ENCODE measurements at places on chromosomes 16 and 17. TPM values are rescaled to one million over a fixed set of nuclear protein-coding genes. Genes with fewer than 3 reads are reported as not detected.

The KIF19 gene
- not detected for total RNA-seq

The LRRC37A gene
- total RNA-seq = 1.9 TPM

The ALKBH5 gene
- total RNA-seq = 96.3 TPM

The SLC47A1 gene
- 1.3 TPM for total RNA-seq

The TUBB3 gene
- 23.7 TPM for total RNA-seq

The SHISA9 gene
- under 0.01 TPM for total RNA-seq

The NACA2 gene
- total RNA-seq = not detected

The ARL6IP1 gene
- 189 TPM for total RNA-seq

The KRT12 gene
- not detected for total RNA-seq

The CORO1A gene
- total RNA-seq = 1.5 TPM

The HBZ gene
- not detected for total RNA-seq

The CDRT4 gene
- total RNA-seq = 1.1 TPM

The ZNF750 gene
- total RNA-seq = 13.8 TPM
